Upper lobe of left lung (tissue), 6 donors: ENCODE measurements at places on chromosomes 5 and 9.

- no peak for DNase-seq
These were observed 80.3 kb downstream of the ADAMTSL1 start for GRCh38 chr9:18554244-18554643.

DNA sequence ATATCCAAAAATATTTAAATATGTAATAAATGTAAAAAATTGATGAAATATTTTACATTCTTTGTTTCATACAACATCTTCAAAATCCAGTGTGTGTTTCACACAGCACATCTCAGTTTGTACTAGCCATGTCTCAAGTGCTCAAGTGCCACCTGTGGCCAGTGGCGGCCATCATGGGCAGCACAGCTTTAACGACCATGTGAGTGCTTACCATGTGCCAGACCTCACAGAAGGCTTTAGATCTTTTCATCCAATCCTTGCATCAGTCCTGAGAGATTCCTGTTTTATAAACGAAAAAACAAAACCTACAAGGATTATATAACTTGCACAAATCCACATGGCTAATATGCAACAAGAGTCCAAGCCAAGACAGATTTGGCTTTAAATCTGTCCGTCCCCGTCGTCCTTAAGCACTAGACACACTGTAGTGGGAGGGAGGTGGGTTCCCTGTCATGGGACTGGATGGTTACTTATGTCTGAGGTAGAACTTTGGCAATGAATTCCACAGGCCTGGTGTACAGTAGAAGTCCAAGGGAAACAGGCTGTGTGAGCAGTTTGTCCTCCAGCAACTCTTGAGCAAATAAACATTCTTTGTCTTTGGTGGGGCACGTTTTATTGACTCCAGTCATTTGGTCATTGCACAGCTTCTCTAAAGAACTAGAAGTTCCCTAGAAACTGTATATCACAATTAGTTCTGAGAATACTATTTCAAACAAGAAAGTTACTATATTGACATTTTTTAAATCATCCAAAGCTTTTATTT is 25.0 kb upstream of the F2R start:
- no peak for DNase-seq

DNA sequence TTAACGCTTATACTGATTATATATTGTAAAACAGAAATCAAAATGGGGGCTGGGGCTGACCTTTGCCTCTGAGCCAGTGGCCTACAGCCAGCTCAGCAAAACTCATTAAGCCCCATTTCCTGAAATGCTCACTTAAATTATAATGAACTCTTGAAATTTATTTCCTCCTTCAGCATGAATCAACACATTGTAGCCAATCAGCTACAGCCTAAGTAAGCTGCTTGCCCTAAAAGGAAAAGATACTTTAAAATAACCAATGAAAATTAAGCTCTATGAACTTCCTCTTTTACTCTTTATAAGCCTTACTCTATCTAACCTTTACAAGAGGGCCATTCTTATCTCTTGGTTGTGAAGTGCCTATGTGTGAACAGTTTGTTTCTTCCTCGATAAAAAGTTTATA is 33.5 kb upstream of the SUB1 start:
- DNase-seq, result no peak

- DNase-seq, result no peak
These were observed 2136.9 kb downstream of the MAT2B start for GRCh38 chr5:165642366-165642765.

DNA sequence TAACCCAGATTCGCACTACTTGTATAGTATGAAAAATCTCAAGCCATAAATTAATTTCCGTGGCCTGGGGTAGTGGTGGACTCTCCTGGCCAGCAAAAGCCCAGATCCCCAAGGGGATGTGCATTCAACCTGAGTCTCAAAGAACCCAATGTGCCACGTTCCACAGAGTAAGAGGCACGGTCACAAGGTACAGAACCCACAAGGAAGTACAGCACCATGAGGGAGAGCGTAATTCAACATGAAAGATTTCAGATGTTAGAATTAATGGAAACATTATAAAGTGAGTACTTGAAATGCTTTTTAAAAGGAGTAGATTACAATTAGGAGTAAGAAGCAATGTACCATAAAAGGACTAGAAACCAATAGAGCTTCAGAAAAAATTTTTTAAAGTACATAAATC is 23.4 kb downstream of the SRD5A1 start:
- DNase-seq, result no peak

GRCh38 chr5:142981886-142982820 is 212.0 kb downstream of the ARHGAP26 start:
- DNase-seq, result peak; percentile 87

DNA sequence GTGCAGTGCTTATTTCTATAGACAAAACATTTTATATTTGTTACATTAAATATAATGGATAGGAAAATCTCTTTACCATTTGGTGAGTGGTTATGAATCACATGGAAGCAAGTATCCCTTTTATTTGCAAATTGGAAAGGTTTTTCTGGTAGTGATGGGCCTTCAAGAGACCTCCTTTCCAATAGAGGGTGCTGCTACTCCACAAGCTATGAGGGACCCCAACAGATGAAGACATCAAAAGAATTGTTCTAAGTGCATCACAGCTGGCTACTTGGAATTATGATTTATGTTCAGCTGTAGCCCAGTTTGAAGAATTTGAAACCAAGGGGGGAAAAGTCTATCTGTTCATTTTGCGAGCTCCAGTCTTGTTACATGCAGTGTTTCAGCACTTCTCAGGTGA is 493.7 kb upstream of the SGCD start:
- DNase-seq, result no peak

GRCh38 chr9:131565369-131565768 is 20.0 kb downstream of the PRRT1B start:
- no peak for DNase-seq

DNA sequence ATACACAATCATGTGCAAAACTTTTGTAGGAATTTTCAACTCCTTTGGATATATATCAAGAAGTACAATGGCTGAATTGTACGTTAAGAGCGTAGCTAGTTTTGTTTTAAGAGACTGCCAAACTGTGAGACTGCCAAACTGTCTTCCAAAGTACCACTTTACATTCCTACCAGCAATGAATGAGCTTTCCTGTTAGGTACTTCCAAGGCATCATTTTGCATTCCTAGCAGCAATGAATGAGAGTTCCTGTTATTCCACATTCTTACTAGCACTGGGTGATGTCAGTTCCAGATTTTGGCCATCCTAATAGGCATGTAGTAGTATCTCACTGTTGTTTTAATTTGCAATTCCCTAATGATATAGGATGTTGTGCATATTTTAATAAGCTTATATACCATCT is 219.3 kb downstream of the KCNN2 start:
- DNase-seq, result no peak

DNA sequence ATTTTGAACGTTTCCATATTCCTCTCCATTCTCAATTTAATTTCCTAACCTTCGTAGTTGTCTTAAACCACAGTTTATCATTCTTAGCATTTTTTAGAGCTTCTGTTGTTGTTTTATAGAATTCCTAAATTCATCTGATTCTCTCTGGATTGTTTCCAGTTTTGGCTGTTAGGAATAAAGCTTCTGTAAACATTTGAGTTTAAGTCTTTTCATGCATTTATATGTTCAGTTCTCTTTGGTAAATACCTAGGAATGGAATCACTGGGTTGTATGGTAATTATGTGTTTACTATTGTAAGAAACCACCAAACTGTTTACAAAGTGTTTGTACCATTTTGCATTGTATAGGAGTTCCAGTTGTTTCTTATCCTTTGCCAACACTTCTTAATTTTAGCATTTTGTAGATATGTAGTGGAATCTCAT is 29.7 kb downstream of the GPR21 start:
- no peak for DNase-seq

- no peak for DNase-seq
These were observed 14.2 kb upstream of the TTLL11 start for GRCh38 chr9:122107291-122107805.

DNA sequence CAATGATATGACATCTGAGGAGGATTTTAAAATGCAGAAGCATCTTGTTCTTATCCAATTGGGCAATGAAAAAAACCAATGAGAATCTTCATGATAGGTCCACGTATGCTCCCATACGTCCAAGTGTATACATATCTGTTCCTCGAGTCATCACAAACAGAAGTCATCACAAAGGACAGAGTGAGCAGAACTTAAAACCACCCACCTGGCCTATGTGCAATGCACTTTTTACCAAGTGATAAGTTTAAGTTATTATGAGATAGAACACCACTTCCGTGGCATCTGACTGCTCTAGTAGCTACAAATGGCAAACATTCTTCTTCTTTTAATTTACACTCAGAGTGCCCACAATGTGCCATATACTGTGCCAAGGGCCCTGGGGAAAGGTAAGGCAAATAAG is 82.4 kb downstream of the PPP2R2B start:
- DNase-seq, result no peak

- no peak for DNase-seq
These were observed 12.0 kb downstream of the ISL1 start for GRCh38 chr5:51395245-51395644.

GRCh38 chr5:42005561-42006153 is 80.6 kb downstream of the FBXO4 start:
- no peak for DNase-seq

DNA sequence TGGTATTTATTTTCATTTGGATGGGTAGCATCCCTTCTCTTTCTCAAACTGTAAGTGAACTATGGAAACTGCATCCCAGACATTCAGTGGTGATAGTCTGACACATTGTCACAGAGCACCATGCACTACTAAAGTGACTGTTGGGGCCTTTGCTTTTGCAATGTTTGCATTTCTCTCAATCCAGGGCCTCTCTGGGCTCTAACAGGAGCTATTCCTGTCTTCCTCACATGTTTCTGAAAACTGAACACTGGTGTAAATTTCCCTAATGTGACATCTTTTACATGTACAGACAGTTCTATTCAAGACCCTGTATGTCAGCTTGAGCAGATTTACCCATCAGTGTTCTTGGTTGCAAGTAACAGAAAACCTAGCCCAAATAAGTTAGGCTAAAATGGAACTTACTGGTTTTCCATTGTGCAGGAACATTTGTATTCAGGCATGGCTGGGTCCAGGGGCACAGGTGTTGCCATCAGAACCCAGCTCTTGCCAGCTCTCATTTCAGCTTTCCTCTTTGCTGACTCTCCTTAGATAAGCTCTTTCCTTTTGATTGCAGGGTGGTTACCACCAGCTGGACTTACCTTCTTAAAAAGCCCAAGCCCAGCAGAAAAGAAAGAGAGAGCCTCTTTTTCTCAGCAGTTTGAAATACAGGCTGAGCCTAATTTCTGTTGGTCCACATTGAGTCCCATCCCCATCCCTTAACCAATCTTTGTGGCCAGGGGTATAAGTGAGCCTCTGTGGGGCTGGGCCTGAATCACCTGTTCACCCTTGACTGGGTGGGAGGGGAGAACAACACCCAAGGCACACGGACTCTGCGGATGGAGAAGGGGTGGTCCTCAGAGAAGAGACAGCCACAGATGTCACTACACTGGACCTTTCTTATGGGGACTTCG is 234.3 kb downstream of the NR3C1 start:
- no peak for DNase-seq

DNA sequence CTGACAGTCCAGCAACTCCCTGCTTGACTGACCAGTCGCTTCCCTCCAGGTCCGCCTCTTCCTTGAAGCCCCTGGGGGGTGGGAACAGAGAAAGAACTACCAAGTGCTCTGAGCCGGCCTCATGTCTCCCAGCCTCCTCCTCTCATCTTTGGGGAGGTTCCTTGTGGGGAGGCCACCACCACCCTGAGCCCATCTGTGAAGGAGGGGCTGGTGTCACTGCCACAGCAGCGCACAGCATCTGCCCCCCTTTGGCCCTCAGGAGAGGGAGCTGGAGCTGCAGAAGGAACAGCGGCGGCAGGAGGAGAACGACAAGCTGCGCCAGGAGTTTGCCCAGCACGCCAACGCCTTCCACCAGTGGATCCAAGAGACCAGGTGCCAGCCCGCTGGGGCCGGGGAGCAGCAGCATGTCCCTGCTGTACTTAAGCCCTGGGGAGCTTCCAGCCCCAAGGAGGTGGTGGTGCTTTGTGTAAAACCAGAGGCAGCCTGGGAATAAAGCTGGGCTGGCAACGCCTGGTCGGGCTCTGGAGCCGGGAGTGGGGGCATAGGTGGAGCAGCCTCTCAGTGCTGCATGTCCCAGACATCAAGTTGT is 29.4 kb downstream of the DYNC2I2 start:
- no peak for DNase-seq

- DNase-seq, result peak; percentile 72
These were observed 4.2 kb upstream of the SNAPC4 start for GRCh38 chr9:136403915-136404800.

DNA sequence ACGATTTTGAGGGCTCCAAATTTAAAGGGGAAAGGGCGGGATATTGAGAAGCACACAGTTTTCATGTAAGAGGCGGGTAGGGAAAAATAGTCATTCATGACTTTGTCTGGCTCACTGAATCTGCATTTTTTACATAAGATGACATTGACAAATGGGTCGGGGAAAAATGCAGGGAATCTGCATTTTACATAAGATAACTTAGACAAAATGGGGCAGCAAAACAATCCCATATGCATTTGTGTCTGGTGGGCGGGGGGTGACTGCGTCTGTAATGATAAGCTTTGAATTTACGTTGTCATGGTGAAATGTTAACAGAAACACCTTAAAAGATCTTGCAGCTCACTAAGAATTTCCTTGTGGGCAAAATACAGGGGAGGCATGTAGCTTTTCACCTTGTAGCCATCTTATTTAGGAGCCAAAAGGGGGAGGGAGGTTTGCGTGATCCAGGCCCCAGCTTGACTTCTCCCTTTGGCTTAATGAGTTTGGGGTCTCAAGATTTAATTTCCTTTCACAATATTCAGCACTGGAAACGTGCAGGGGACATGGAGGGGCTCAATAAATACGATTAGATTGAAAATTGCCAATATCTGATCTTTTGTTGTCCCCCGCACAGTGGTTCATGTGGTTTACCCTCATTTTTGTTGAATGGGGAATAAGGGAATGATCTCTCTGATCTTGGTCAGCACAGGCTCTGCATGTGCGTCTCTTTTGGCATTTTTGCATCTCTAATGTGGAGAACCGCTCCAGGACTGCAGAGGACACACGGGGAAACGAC is 41.1 kb upstream of the GADD45G start:
- DNase-seq, result no peak

DNA sequence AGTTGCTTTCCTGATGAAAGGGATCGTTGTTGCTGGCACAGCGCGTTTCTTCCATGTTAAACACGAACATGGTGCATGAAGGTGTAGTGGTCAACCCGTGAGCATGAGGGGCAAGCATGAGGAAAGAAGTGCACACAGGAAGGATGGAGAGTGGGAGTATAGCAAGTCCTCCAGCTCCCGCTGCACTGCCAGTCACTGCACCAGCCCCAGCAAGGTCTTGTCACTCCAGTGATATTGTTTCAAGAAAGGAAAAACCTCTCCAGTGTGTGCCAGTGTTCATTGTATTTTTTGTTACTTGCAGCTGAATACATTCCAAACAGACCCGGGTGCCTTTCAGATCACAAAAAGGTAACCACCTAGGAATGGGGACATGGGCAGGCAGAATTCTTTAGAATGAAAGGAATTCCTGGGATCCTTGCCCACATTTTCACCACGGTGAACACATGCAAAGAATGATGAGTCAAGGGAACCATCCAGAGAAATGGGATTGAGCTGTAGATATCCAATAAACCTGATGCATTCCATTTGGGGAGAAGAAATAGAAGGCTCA is 186.3 kb downstream of the AOPEP start:
- DNase-seq, result no peak
